ENCODE measurements at places on chromosomes 16 and 17. TPM values are rescaled to one million over a fixed set of nuclear protein-coding genes. Genes with fewer than 3 reads are reported as not detected.

The YPEL2 gene
- total RNA-seq: 33.6 TPM

The SCARF1 gene
- total RNA-seq: 7.1 TPM

The SLX1A gene
- total RNA-seq: 53.1 TPM

The KRT23 gene
- not detected for total RNA-seq

The DPEP2 gene
- 4.1 TPM for total RNA-seq

The KCNH6 gene
- total RNA-seq: not detected

The MARCHF10 gene
- total RNA-seq: 11.7 TPM

The PPL gene
- total RNA-seq: 52.2 TPM

The ACSF3 gene
- 48.0 TPM for total RNA-seq

The TRPV2 gene
- total RNA-seq: 19.9 TPM

The CACNG1 gene
- not detected for total RNA-seq

The CBX2 gene
- 3.9 TPM for total RNA-seq

The CHST5 gene
- not detected for total RNA-seq

The PRRT2 gene
- 10.0 TPM for total RNA-seq

The UTS2R gene
- not detected for total RNA-seq

The TGFB1I1 gene
- total RNA-seq: 29.3 TPM

The ABCA3 gene
- total RNA-seq: 22.2 TPM

The NTN1 gene
- 15.9 TPM for total RNA-seq

The EMP2 gene
- total RNA-seq: 66.9 TPM

The YBX2 gene
- 0.66 TPM for total RNA-seq

The C16orf82 gene
- not detected for total RNA-seq

The ATP6V0A1 gene
- 81.6 TPM for total RNA-seq

The SDR42E2 gene
- total RNA-seq: not detected

The PHF23 gene
- 29.7 TPM for total RNA-seq

The C16orf92 gene
- not detected for total RNA-seq

The CDH11 gene
- total RNA-seq: 72.6 TPM

The C1QTNF8 gene
- total RNA-seq: not detected

The METRNL gene
- total RNA-seq: 162 TPM

The KRT12 gene
- total RNA-seq: not detected

The KRT24 gene
- not detected for total RNA-seq

The NDUFAF8 gene
- 27.8 TPM for total RNA-seq

The SLC12A3 gene
- total RNA-seq: not detected

The KRT14 gene
- total RNA-seq: 8.4 TPM

The CMTM4 gene
- total RNA-seq: 18.8 TPM

The PRAC1 gene
- not detected for total RNA-seq

The CLEC18B gene
- 7.9 TPM for total RNA-seq

The PRR29 gene
- total RNA-seq: not detected

The KRTAP4-3 gene
- total RNA-seq: not detected

The CNTNAP4 gene
- not detected for total RNA-seq

The EVI2A gene
- 3.5 TPM for total RNA-seq

The DCUN1D3 gene
- 28.9 TPM for total RNA-seq

The ITGAL gene
- total RNA-seq: 3.3 TPM

The NEUROD2 gene
- not detected for total RNA-seq

The RNF157 gene
- 11.6 TPM for total RNA-seq

The PPP1R1B gene
- total RNA-seq: 10.9 TPM

The ALDOC gene
- total RNA-seq: 46.2 TPM

The AANAT gene
- not detected for total RNA-seq

The PLLP gene
- 360 TPM for total RNA-seq
